Stimulated activated CD4-positive, alpha-beta T cell treated with anti-CD3 and anti-CD28 coated beads, Interleukin-15, amount 100 ng/mL, for 48 hours (primary cell): ENCODE measurements at places on chromosomes 16 and 17.

- no peak for DNase-seq
Observed at GRCh38 chr17:83057397-83057761, 22.0 kb upstream of the METRNL start.

DNA sequence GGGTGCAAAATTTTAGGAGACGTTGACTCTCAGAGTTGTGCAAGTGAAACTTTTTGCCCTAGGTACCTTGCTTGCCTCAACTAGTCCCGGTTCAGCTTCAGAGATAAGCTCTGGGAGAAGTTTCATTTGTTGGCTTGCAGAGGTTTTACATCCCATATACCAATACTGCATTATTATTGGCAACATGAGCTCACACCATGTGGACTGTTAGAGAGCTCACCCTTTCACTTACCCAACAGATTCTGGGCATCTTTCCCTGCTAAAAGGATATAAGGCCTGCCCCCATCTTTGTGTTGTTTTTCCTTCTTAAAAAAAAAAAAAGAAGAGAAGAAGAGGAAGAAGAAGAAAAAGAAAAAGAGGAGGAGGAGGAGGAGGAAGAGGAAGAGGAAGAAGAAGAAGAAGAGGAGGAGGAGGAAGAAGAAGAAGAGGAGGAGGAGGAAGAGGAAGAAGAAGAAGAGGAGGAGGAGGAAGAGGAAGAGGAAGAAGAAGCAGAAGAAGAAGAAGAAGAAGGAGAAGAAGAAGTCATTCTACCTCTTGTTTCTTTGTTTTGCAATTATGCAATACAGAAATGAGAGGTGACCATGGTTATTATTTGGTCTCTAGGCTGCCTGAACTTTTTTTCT, 292.6 kb upstream of the IRX3 start:
- DNase-seq = no peak

DNA sequence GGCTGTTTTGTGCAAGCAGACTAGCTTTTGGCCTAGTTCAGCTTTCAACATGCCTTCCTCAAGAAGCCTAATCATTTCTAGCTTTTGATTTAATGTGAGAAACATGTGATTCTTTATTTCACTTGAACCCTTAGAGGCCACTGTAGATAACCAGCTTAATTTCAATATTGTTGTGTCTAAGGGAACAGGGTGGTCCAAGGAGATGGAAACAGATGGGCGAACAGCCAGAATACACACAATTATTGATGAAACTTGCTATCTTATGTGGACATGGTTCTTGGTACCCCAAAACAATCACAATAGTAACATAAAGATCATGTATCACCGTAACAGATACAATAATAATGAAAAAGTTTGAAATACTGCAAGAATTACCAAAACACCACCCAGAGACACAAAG, 4.8 kb downstream of the NPRL3 start:
- no peak for DNase-seq

DNA sequence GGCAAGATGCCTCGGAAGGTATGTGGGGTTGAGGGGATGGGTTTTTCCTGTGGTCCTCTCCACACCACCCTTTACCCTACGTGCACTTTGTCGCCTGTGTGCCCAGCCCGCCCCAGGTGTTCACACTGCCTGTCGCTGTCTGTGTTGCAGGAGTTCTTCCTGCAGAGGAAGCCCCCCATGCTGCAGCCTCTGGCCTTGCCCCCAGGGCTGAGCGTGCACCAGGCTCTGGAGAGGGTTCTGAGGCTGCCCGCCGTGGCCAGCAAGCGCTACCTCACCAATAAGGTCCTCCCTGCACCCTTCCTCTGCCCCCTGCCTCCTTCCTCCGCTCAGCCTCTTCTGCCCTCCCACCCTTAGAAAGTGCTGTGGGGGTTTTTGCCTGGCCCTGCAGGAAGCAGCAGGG, 15.2 kb downstream of the PFAS start:
- no peak for DNase-seq

DNA sequence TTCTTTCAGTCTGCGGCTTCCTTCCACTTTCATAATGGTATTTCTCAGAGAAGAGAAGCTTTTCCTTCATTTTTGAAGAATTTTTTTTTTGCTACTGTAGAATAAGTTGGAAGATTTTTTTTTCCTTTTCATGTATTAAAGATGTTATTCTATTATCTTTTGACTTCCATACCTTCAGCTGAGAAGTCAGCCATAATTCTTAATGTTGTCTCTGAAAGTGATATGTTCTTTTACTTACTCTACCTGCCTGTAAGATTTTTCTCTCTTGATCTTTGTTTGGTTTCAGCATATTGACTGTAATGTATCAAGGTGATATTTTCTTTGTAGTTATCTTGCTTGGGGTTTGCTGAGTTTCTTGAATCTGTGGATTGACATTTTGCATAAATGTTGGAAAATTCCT, 143.5 kb upstream of the TOX3 start:
- no peak for DNase-seq

DNA sequence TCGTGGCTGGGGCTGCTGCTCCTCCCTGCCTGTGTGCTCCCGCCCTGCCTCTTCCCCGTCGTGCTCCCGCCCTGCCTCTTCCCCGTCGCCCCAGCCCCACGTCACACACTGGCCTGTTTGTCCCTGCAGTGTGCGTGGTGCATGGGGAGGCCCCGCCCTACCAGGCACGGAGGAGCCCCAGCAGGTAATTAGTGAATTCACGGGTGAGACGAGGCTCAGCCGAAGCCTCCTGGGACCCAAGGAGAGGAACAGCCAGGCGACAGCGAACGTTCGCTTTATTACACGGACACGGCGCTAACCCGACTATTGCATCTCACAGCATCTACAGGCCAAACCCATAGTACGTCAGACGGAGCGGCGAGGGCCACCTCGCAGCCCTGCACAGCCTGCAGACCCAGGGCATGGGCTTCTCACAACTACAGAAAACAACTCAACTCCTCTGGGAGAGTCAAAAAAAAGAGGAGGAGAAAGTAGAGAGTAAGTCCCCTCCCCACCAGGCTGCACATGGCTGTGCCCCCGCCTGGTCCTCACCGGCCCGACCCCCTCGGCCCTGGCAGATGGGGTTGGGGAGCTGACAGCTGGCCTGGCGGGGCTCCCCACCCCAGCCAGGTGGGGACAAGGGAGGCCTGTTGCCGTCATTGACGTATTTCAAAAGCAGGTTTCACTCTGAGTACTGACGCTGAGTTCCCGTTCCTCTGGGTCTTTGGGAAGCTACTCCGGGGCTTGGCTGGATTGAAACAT, 4.3 kb upstream of the PABPN1L start:
- DNase-seq = no peak

DNA sequence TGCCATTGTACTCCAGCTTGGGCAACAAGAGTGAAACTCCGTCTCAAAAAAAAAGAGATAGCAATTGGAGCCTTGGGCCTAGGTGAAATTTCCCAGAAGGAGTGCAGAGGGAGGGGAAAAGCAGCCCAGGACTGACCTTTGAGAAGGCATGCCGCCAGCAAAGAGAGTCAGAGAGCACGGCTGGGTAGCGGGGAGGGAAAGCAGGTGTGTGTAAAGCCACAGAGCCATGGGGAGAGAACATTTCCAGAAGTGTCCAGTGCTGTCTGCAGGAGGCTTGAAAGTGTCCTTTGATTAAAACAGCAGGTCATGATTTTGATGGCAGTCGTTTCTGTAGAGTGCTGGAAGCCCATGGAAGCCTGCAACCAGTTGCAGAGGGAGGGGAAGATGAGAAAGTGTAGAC, 8.1 kb downstream of the C16orf54 start:
- no peak for DNase-seq

- DNase-seq = no peak
Observed at GRCh38 chr17:68698746-68699145, 97.6 kb upstream of the FAM20A start.

- DNase-seq = no peak
Observed at GRCh38 chr16:88068476-88069396, 117.5 kb downstream of the BANP start.

- no peak for DNase-seq
Observed at GRCh38 chr17:39105705-39106104, 45.7 kb downstream of the PLXDC1 start.

- DNase-seq = no peak
Observed at GRCh38 chr17:57264776-57265175, 8.5 kb downstream of the MSI2 start.

GRCh38 chr16:81546781-81547180, 102.2 kb downstream of the CMIP start:
- no peak for DNase-seq

DNA sequence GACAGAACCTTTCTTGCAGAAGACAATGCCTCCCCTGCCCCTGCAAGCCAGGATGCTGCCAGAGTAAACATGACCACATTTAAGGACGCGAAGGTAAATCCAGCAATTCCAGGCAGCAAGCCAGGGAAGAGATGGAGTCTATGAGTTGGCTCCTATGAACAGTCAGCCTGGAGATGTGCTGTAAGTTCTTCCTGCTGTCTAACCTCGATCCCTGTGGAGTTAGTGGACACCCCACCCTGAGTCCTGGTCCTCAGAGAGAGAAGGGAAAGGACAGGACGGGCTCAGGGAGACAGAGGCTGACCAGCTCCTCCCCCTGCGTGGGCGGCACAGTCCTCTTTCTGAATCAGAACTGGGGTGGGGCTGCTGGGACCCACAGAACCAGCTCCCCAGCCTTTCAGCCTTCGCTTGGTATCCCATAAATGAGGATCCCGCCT, 24.9 kb downstream of the CDC42EP4 start:
- no peak for DNase-seq

GRCh38 chr16:20910781-20911321, 10.3 kb downstream of the LYRM1 start:
- DNase-seq = no peak

DNA sequence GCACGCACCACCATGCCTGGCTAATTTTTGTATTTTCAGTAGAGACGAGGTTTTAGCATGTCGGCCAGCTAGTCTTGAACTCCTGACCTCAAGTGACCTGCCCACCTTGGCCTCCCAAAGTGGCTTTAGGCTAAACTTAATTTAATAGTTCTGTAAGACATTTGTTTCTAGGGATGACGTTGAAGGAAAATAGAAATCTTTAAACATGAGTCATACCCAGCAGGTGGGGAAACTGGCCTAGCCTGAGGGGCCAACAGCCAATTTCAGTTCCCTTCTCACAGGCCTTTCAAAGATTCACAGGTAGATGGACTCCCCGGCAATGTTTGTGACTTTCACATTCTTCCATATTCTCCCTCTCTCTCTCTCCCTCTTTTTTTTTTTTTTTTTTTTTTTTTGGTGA, 18.1 kb upstream of the ITPRIPL2 start:
- no peak for DNase-seq

DNA sequence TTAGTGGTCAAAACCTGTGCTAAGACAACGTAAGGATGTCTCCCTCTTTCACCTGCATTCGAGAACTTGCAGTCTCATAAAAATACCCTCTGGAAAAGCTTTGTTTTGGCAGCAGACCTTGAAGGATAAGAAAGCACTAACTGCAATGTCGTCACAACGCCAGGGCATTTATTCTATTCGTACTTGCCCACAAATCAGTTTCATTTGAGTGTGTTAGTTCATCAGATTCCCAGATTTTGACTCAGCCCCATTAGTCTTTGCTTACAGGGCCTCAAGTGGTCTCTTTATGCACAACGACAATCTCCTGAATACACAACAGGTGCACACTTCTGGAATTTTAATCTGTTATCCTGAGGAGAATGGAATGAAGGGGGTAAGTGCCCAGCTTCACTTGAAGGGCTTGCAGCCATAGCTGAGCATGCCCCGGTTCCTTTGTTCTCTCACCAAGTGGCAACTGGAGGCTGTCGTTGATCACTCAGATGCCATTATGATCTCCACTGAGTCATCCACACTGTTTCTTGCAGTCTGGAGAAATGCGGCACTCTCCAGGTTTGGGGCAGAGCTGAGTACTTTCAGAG, 58.8 kb downstream of the CLEC19A start:
- DNase-seq = no peak

DNA sequence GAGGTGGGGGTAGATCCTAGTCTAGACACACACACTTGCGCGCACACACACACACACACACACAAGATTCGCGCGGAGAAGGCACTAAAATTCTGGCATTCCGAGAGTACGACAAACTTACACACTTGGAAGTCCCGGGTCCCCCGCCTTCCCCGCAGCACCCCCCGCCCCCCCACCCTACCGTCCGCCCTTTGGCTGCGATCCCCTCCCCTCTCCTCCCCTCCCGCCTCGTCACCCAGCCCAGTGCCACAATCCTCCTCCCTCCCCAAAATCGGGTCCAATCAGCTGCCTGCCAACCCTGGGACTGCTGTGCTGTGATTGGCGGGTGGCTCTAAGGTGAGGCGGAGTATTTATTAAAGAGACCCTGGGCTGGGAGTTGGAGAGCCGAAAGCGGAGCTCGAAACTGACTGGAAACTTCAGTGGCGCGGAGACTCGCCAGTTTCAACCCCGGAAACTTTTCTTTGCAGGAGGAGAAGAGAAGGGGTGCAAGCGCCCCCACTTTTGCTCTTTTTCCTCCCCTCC, at the start of gene SOX9:
Gene SOX9, plus strand, starts transcription at position 379 of the 522 bp plus-strand sequence. CDS start 372 bp downstream, outside the sequence.
- DNase-seq = no peak

- DNase-seq = no peak
Observed at GRCh38 chr17:80526116-80526910, 18.3 kb upstream of the RPTOR start.
